ENCODE measurements at places on chromosomes 13 and 19.

DNA sequence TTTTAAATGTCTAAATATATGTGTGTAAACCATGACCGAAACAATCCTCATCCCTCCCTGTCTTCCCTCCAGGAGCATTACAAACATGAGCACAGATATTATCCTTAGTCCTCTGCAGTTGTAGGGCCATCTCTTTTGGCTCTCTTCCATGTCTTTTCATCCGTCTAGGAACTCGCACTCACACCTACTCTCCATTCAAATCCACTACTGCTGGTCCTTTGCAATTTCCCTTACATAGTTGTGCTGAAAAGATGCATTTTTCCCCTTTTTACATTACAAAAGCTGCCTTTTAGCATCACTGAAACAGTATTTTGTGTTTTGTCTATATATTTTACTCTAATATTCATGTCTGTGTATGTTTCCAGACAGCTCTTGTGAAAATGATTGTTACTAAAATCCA, 237.8 kb downstream of the DACH1 start:
- DNase-seq: no peak

GRCh38 chr19:18899624-18900560, 3.9 kb upstream of the CERS1 start:
- DNase-seq: no peak

DNA sequence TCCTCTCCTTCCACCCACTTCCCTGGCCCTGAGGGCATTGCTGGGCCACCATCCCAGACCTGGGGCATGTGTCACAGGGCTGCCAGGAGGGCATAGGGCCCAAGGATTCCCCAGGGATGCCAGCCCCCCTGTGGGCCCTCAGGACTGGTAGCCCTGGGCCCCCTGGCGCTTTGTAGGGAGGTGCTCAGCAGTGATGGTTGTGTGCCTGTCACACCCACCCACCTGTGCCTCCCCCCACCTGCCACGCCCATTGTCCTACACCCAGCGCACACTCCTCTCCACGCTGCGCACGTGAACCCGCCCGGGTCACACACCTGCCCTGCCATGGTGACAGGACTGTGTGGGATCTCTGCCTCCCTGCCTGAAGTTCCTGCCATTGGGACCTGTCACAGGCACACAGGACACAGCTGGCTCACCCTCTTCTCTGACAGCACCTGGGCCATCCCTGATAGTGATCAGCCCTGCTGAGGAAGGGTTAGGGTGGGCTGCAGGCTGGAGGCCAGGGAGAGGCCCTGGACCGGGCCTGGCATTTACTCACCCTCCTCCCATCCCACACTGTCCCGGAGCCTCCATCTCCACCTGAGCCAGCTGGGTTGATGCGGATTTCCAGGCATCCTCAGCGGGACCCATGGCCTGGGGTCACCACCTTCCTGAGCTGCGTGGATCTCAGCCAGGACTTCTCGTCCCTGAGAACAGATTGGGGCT, 23.9 kb downstream of the WTIP start:
- DNase-seq: no peak

- DNase-seq: no peak
Measured at GRCh38 chr13:84686973-84687372, 804.7 kb upstream of the SLITRK1 start.

DNA sequence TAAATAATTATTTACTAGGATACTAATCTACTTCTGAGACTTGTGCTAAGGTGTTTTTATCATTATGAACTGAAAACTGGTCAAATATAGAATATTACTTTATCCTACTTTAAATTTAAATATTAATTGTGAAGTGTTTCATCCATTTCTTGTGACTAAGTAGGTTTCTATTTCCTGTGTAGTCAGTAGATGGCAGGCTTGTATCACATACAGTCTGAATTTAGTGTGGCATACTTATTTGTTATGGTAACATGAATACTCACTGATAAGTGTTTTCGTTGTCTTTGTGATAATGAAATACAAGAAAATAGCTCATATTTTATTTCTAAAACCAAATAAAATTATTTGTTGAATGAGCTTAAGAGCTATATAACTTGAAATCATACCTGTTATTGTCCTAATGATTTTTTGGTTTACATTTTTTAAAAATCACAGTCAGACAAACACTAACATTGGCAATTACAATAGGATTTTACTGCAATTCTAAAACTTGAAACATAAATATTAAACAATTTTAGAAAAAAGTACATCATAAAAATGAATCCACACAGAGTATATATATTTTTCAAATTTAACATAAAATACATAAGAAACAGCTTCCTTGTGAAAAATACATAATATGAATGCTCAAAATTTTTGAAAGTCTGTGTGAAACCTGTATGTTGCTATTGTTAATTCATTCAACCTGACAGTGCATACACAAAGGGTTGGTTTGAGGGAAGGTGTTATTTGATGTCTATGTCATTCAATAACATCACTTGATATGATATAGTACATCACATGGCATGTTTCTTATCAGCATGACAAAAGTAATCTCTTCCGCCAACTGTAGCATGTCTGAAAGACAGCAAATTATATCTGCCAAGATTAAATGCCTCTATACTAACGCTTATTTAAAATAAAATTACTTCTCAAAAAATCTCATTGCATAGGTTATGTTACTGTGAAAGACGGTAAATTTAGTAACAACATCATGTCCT, 904.8 kb upstream of the PCDH20 start:
- DNase-seq: no peak

DNA sequence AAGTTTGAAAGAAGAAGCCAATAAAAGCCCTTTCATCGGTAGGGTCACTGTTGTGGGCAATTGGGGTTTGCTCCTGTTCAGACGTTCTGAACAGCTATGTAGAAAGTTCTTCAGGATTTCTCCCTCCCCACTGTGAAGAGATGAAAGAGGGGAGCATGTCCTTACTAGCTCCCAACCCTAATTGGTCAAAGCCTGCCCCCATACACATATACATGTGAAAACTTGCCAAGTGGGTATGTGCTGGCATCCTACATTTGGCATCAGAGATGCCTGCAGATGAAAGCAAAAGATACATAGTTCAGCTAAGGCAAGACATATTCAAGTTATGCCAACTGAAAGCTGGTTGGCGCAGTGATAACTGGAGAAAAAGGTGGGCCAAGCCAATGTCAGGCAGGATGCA, 363.1 kb upstream of the DACH1 start:
- DNase-seq: no peak

- DNase-seq: no peak
Measured at GRCh38 chr13:79084802-79085424, 321.1 kb downstream of the RBM26 start.

DNA sequence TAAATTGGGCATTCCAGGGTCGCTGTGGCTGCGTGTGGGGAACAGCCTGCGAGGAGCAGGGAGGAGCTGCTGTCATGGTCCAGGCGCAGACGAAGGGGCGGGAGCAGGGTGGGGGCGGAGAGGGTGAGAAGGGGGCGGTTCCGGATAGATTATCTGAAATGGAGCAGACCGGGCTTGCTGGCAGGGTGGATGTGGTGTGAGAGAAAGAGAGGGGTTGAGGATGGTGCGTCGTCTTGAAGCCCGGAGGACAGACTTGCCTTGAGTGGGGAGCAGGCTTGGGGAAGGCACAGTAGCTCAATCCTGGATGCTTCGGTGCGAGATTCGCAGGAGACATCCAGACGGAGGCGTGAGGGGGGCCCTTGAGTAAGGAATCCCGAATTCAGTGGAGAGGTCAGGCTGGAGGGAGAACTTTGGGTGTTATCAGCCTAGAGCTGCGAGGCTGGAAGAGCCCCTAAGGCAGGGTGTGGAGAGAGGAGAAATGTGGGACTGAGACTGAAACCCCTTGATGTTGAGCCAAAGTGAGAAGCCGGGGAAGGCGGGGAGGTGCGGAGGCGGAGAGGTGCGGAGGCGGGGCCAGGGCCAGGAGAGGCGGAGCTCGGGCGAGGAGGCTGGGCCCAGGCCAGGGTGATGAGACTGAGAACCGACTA, 40.6 kb downstream of the DPF1 start:
- DNase-seq: no peak

GRCh38 chr13:87147076-87147475, 524.1 kb upstream of the SLITRK5 start:
- DNase-seq: no peak

DNA sequence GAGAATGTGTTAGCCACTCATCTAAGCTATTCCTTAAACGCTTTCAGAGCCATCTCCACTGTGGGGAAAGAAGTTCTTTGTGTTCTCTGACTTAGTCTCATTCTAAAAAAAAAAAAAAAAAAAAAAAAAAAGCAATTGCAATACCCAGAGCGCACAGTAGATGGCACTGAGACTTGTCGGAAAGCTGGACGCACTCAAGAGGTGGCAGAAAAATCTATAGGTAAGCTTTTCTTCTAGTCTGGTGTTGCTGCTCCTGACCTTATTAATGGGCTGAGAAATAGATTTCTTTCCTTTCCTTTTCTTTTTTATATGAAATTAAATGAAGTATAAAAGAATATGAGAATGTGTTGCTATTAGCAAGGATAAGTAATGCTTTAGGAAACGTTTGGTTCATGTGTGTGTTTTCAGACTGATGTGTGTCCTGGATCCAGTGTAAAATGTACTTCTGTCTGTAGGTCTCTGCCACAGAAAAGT, 4.7 kb upstream of the GJB2 start:
- DNase-seq: no peak

GRCh38 chr19:5434970-5435641, 20.1 kb upstream of the ZNRF4 start:
- DNase-seq: no peak

- no peak for DNase-seq
Measured at GRCh38 chr13:90177512-90177911, 1170.0 kb upstream of the MIR17HG start.

- no peak for DNase-seq
Measured at GRCh38 chr19:42480335-42481095, 37.8 kb upstream of the CXCL17 start.

GRCh38 chr13:31860002-31860401, 120.7 kb downstream of the RXFP2 start:
- no peak for DNase-seq

GRCh38 chr13:110312339-110313031, 5.4 kb downstream of the COL4A2 start:
- DNase-seq: no peak

DNA sequence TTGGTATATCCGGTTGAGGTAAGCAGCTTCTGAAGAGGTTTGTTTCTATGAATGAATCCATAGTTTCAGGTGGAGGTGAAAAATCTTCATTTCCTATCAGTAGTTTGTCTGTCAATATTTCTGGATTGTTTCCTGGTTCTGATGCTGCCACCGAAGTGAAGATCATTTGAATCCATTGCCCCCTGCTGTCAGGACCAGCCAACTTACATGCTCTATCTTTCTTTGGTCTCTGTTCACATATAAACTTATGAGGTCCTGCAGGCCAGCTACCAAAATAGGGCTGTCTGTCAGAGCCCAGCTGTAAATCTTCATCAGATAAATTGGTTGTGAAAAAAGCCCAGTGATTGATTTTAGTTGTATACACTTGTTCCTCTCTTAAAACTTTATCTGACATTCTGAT, 15.2 kb upstream of the N4BP2L1 start:
- no peak for DNase-seq

DNA sequence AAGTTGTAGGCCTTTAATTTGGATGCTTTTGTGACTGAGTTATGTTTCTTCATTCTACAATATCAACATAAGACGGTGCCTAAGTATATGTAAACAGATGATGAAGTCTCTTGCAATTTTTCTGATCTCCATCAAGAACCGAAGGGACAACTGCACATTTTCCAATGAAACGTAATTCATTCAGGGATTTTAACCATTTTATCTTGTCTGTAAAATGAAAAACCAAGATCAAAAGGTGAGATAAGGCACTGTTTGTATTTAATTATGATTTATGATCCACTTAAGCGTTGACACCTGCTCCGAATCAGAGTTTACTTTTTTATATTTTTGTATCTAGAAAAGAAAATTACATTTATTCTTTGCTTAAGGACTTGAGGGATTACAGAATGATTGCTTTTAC, 556.8 kb upstream of the ARGLU1 start:
- DNase-seq: no peak

GRCh38 chr13:101303521-101303920, 112.8 kb downstream of the NALCN start:
- no peak for DNase-seq

DNA sequence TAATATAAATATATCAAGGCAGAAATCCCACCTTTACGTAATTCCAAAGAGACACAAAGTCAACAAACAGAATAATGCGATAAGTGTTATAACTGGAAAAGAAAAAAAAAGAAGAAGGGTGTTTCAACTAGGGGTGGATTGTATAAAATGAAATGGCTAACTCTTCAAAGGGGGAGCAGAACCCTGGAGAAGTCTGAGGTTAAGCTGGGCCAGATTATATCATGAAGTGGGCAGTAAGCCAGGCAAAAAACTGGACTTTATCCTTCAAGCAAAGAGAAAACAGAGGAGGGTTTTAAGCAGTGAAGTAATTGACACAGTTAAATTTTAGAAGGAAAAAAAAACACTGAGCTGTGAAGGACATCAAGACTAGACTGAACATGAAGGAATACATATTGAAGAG, 41.9 kb downstream of the TBC1D4 start:
- no peak for DNase-seq

DNA sequence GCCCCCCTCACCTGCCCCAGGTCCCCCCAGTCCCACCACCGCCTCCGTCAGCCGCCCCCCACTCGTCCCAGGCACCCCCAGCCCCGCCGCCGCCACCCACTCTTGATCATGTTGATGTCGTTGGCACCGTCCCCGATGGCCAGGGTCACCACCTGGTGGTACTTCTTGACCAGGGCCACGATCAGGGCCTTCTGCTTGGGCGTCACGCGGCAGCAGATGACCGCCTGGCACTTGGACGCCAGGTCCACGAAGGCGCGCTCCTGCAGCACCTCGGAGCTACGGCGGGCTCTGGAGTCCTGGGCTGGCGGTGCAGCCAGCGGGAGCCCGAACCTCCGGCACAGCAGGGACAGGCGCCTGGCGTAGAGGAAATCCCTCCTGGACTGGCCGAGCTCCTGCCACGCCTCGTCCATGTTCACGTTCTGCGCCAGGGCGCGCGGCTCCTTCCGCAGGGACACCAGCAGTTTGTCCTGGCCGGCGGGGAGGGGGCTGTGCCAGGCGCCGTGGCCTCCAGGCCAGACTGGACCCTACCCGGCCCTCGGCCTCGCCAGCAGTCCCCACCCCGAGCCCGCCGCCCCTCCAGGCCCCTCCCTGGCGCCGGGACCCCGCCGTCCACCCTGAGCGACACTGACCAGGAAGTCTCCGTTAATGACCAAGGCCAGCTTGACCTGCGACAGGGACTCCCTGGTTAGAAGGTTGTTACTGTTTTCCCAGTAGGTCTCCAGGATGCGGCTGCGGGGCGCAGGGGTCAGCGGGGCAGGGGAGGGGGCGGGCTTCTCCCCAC, 22.6 kb downstream of the ATP8B3 start:
- DNase-seq: no peak

GRCh38 chr13:41427666-41428065, 29.7 kb upstream of the RGCC start:
- DNase-seq: no peak

DNA sequence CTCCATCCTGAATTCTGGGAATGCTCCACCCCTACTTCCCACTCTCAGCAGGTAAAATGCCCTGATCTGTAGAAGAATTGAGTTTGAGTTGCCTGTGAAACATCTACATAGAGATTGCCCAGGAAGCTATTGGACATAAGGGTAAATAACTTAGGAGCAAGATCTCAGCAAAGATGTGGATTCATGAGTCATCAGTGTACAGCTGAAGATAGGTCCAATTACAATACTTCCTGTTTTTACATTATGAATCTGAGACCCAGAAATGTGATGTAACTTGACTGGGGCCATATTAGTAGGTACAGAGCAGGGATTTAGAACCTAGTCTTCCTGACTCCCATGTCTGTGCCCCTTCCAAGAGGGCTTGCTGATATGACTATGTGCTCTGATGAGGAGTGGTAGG, 79.4 kb upstream of the FNDC3A start:
- no peak for DNase-seq

- DNase-seq: no peak
Measured at GRCh38 chr19:45161738-45162607, 1.2 kb upstream of the NKPD1 start.
